8988T (cell line): ENCODE measurements at places on chromosomes 3 and 15.

DNA sequence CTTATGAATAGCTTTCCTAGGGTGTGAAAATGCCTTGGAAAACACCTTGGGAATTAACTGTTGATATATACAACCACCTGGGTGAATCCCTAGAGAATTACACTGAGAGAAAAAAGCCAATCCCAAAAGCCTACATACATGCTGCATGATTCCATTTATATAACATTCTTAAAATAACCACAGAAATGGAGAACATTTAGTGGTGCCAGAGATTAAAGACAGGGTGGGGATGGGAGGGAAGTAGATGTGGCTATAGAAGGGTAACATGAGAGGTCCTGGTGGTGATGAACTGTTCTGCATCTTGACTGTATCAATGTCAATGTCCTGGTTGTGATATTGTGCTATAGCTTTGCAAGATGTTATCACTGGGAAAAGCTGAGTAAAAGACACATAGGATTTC is 291.0 kb downstream of the CLSTN2 start:
- no peak for DNase-seq

GRCh38 chr3:53194210-53195065 is 33.4 kb downstream of the PRKCD start:
- no peak for DNase-seq

DNA sequence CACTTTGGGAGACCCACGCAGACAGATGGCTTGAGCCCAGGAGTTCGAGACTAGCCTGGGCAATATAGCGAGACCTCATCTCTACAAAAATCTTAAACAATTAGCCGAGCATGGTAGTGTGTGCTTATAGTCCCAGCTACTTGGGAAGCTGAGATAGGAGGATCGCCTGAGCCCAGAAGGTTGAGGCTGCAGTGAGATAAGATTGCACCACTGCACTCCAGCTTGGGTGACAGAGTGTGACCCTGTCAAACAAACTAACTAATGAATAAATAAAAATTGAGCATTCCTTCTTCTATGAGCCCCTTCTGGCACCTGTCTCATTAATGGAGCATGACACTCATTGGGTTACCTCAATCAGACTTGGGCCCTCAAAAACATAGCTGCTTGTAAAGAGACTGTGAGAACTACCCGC is 7.5 kb downstream of the ZDHHC3 start:
- DNase-seq, result no peak

DNA sequence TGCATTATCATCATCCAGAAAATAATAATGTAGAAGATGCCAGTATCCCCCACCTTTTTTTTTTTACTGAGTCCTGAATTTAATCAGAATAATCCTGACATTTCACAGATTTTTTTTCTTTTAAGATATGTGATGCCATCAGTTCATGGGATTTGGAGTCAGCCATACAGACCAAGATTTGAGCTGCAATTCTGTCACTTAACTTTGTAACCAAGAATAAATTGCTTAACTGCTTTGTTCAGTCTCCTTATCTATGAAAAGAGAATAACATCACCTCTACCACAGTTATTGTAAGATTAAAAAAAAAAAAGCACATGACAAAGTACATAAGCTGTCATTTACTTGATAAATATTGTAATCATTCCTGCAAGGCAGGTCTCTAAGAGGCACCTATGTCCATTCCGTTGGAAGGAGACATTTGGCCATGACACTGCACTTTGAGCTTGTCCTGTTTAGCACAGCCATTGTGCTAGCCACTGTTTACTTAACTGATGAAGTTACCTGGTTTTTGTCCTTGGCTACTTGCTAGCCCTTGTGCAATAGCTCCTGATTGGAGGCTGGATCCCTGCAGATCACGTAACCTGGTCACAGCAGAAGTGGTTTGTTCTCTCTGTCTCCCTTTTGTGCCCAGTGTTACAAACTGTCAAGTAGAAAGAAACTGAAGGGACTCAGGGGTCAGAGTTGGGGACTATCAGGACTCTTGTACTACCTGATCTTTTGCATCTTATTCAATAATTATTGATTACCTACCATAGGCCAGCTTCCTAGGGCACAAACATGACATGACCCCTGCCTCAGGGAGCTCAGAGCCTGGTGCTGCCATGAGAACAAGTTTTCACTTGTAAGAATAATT is 306.0 kb downstream of the WDR72 start:
- no peak for DNase-seq

DNA sequence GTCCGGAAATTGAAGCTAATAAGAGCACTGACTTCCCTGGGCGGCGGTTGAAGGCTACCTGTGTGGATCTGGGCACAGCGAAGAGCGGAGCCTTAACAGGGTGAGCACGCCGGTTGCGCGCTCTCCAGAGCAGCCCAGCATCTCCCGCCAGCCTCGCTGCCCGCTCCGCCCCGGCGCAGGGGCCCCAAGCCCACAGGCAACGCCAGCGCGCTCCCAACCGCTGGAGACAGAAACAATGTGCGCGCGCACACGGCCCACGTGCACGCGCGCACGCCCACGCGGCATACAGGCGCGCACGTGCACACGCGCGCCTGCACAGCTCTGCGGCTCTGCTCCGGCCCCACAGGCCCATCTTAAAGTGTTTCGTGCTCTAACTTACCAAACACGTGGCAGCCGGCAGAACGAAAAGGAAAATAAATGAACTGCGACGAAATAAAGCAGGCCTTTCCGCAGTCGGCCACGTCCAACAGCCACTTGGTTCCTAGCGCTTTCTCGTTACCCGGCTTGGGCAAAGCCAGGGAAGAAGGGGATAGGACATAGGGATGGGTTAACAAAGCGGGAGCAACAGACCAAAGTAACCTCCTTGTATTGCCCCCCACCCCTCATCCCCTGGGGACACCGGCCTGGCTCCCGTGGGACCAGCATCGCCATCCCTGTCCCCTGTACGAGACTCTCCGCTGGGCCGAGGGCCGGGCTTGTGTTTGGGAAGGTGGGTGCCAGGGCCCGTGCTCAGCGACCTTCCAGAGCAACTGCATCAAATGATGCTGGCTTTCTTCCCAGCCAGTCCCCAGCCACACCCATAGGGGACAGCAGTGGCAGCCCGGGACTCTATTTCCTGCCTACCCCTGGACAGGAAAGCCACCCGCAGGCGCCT is 203.7 kb downstream of the ABHD5 start:
- peak; percentile 63 for DNase-seq

- peak; percentile 66 for DNase-seq
Measured at GRCh38 chr15:40906091-40906990, 12.1 kb downstream of the VPS18 start.

DNA sequence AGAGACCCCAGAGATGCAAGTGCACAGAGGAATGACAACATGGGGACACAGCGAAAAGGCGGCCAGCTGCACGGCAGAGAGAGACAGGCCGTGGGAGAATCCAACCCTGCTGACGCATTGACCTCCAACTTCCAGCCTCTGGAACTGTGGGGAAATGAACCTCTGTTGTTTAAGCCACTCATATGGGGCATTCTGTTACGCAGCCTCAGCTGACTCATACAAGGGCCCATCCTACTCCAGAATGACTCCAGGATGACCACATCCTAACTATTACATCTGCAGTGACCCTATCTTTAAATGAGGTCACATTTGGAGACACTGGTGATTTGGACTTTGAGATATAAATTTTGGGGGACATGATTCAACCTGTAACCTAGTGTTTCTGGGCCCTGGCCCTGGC is 44.0 kb downstream of the KLF15 start:
- DNase-seq, result no peak

- DNase-seq, result no peak
Measured at GRCh38 chr3:115834068-115834467, 210.8 kb downstream of the GAP43 start.

GRCh38 chr3:6737630-6738029 is 123.3 kb upstream of the GRM7 start:
- no peak for DNase-seq

GRCh38 chr3:2915826-2916225 is 194.3 kb downstream of the IL5RA start:
- no peak for DNase-seq

DNA sequence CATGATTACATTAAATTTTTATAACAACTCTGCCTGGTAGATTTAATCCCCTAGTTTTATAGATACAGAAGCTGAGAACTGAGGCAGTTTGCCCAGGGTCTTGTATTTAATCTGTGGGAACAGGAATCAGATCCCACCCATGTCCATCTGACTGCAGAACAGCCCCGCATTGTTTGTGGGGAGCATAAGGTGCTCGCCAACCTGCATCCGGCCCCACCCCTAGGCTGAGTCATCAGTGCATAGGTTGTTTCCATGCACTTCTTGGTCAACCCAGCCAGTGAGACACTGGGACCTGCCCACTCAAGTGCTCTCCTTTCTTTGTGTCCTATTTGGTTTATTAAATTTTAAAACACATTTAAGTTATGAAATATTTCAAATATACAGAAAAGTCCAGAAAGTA is 266.2 kb downstream of the OPA1 start:
- DNase-seq, result no peak

DNA sequence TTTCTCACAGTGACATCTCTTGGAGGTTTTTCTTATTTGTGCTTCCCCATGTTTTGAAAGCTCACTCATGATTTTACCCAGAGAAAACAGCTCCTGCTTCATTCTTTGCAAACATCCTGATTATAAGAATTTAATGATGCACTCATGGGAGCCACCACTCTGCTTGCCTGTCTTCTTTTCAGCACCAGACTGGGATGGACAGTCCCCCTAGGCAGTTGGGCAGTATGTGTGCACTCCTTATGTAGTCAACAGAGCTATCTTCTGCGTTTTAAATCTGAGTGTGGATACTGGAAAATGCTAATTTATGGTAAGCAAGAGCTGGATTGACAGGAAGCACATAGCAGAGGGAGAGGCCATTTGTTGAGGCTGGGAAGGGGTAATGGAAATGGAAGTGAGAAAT is 276.1 kb downstream of the AGBL1 start:
- no peak for DNase-seq

DNA sequence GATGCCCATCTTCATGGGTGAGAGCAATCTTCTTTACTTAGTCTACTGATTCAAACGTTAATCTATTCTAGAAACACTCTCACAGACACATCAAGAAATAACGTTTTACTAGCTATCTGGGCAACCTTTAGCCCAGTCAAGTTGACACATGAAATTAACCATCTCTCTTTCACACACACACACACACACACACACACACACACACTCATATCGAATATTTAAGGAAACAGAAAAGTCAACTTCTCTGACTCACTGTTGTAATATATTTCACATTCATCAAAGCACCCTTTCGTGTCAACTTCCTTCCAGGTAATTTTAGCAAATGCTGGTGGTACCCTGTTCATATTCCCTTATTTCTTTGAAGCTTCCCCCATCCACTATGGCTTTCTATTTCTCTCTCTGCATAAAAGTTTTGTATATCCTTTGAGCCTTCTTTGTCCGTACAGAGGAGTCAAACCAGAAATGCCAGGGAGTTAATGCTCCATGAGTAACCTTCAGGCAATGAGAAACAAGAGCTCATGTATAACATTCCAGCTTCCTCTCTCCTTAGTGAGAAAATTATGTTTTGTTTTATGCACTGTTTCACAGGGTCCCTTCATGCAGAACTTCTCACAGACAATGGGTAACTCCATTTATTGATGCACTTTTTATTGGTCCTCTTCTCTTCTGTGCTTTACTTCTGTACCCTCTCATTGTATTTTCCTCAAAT is 335.5 kb upstream of the CBLB start:
- DNase-seq, result no peak

- no peak for DNase-seq
Measured at GRCh38 chr3:100179692-100180349, 65.5 kb upstream of the FILIP1L start.

DNA sequence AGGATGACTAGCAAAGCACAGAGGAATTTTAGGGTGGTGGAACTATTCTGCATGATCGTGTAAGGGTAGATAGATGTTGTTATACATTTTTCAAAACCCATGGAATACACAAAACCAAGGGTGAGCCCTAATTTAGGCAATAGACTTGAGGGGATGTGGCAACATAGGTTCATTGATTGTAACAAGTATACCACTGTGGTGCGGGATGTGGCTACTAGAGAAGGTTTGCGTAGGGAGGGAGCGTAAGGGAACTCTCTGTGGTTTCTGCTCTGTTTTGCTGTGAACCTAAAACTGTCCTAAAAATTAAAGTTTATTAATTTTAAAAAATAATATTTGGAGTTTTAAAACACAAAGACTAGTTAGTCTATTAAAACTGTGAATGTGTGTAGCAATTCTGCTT is 202.8 kb downstream of the PLCL2 start:
- no peak for DNase-seq

- no peak for DNase-seq
Measured at GRCh38 chr3:164132878-164133277, 945.4 kb downstream of the SI start.

GRCh38 chr3:189995129-189995528 is 125.6 kb downstream of the P3H2 start:
- DNase-seq, result no peak

DNA sequence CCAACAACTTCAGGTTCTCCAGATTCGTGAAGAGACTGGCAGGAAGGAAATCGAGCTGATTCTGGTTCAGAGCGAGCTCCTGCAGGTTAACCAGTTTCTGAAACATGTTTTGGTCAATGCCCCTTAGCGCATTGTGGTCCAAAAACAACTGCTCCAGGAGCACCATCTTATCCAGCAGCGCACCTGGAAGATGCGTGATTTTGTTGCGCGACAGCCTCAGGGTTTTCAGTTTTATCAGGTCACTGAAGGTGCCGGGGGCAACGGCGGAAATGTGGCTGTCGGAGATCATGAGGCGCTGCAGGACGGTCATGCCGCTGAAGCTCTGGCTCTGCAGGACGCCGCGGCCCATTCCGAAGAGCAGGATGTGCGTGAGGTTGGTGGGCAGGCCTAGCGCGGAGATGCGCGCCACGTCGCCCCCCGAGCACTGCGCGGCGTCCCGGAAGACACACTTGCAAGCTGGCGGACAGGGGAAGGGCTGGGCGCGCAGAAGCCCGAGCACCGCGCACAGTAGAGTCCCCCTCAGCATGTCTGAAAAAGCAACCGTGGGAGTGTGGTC is 1.2 kb downstream of the GP5 start:
- DNase-seq, result no peak

GRCh38 chr3:81726735-81727134 is 34.7 kb downstream of the GBE1 start:
- no peak for DNase-seq

GRCh38 chr3:10875914-10876313 is 59.9 kb downstream of the SLC6A11 start:
- DNase-seq, result no peak

GRCh38 chr15:65747265-65747664 is 44.8 kb downstream of the DENND4A start:
- no peak for DNase-seq

- DNase-seq, result no peak
Measured at GRCh38 chr15:82709081-82709420, 624 bp downstream of the AP3B2 start.

GRCh38 chr3:126351086-126351770 is 6.0 kb downstream of the KLF15 start:
- DNase-seq, result no peak
